Gastroesophageal sphincter (tissue), 4 donors: ENCODE measurements at places on chromosomes 16 and 17. TPM values are rescaled to one million over a fixed set of nuclear protein-coding genes. Genes with fewer than 3 reads are reported as not detected.

Gene TMEM220
- 9.4 TPM for total RNA-seq

Gene PLEKHH3
- total RNA-seq: 40.8 TPM

Gene C17orf78
- total RNA-seq: not detected

Gene IL34
- total RNA-seq: 3.0 TPM

Gene CLEC3A
- not detected for total RNA-seq

Gene SHBG
- not detected for total RNA-seq

Gene USP36
- total RNA-seq: 28.9 TPM

Gene SALL1
- not detected for total RNA-seq

Gene PRAC1
- not detected for total RNA-seq

Gene MEIOC
- total RNA-seq: not detected

Gene SPEM2
- total RNA-seq: not detected

Gene TMEM235
- total RNA-seq: not detected

Gene RNF167
- 76.6 TPM for total RNA-seq

Gene ITGAD
- not detected for total RNA-seq

Gene KSR1
- 12.8 TPM for total RNA-seq

Gene KRTAP16-1
- total RNA-seq: not detected

Gene KLHDC4
- 26.3 TPM for total RNA-seq

Gene NEUROD2
- not detected for total RNA-seq

Gene MT1X
- 367 TPM for total RNA-seq

Gene MPP3
- 10.8 TPM for total RNA-seq

Gene SCNN1B
- total RNA-seq: 0.31 TPM

Gene VTN
- total RNA-seq: 0.27 TPM

Gene HAS3
- 1.4 TPM for total RNA-seq
